Peyer's patch (tissue), 4 donors: ENCODE measurements at places on chromosomes 5 and 9. TPM values are rescaled to one million over a fixed set of nuclear protein-coding genes. Genes with fewer than 3 reads are reported as not detected.
A peak's percentile ranks its signal among the peaks of the same experiment; 100 is the strongest.

GRCh38 chr5:139120521-139120920 is 77.6 kb downstream of the SIL1 start:
- no peak overlapping the region for H3K4me3 ChIP-seq
- H3K36me3 ChIP-seq, result no peaks in the 10 kb centered on the region
- H3K27ac ChIP-seq, result no peak overlapping the region
- no peaks in the 10 kb centered on the region for H3K27me3 ChIP-seq
- DNase-seq, result no peak
- H3K4me1 ChIP-seq, result no peaks in the 10 kb centered on the region

GRCh38 chr9:127215268-127216209 is 49.0 kb upstream of the GARNL3 start:
- H3K36me3 ChIP-seq, result no peaks in the 10 kb centered on the region
- H3K27me3 ChIP-seq, result no peaks in the 10 kb centered on the region
- no peak overlapping the region for H3K27ac ChIP-seq
- no peak overlapping the region for H3K4me3 ChIP-seq
- no peaks in the 10 kb centered on the region for H3K4me1 ChIP-seq
- DNase-seq, result no peak

GRCh38 chr9:134558124-134558905 is 83.3 kb upstream of the COL5A1 start:
- DNase-seq, result peak; percentile 6
- H3K36me3 ChIP-seq, result no peaks in the 10 kb centered on the region
- H3K27me3 ChIP-seq, result no peaks in the 10 kb centered on the region

GRCh38 chr5:176573564-176574296 is 24.6 kb downstream of the CDHR2 start:
- DNase-seq, result peak; percentile 77
- H3K36me3 ChIP-seq, result peaks cover 22% of the 10 kb centered on the region
- H3K27me3 ChIP-seq, result no peaks in the 10 kb centered on the region
- H3K27ac ChIP-seq, result no peak overlapping the region

DNA sequence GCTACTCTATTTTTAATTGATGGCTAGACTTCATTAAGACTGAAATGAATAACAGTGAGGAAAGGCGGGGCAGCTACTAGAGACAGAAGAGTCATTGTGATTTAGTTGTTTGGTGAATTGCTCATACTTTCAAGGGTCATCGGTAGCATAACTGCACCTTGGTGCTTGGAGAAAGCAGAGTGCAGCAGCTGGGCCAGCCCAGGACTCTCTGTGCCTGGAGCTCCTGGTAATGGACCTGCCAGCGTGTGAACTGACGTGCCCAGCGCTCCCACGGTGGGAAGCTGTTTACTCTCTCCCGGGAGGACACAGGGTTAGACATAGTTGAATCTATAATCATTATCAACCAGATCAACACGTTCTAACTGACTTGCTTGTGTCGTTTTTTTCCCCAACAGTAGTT is 42.9 kb downstream of the LURAP1L start:
- H3K27me3 ChIP-seq, result no peaks in the 10 kb centered on the region
- no peaks in the 10 kb centered on the region for H3K36me3 ChIP-seq
- H3K27ac ChIP-seq, result no peak overlapping the region
- no peak overlapping the region for H3K4me3 ChIP-seq
- peak; percentile 88 for DNase-seq

DNA sequence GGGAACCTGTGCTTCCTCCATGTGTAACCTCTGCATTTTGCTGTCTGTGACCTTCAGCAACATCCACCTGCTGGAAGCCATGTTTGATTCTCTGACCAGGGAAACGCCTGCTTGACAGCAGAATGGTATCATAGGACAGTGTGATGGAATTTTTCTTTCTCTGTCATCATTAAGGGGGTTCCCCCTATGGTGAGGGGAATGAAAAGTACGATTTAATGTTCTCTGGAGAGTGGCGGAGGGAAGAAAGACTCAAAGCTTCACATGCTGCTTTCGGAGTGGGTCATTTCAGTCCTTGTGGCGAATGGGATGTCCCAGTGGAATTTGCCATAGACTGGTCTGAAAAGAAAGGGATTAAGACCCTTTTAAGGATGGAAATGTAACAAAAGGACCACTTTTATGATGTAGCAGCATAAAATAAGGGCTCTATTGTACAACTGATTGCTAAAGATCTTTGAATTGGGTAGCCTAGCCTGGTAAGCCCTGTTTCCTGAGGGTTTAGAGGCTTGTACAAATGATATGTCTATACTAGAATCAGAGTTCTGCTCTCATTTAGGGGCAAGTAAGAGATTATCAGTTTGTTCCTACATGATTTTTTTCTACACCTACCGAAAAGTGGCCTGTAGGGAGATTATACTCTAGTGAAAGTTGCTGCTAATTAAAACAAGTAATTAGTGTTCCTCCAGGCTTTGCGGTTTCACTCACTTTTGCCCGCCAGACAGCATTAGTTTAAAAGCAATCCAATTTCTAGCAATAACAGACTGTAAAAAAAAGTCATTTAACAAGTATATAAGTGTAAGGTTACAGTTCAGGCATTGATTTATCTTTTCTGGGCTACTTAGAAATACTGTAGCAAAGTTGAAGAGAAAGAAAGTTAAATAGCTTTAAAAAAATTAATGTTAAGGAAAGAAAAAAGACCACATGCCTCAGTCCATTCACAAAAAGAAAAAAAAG is 904.5 kb downstream of the NR2F1-AS1 start:
- no peak overlapping the region for H3K27ac ChIP-seq
- DNase-seq, result no peak
- no peaks in the 10 kb centered on the region for H3K27me3 ChIP-seq

DNA sequence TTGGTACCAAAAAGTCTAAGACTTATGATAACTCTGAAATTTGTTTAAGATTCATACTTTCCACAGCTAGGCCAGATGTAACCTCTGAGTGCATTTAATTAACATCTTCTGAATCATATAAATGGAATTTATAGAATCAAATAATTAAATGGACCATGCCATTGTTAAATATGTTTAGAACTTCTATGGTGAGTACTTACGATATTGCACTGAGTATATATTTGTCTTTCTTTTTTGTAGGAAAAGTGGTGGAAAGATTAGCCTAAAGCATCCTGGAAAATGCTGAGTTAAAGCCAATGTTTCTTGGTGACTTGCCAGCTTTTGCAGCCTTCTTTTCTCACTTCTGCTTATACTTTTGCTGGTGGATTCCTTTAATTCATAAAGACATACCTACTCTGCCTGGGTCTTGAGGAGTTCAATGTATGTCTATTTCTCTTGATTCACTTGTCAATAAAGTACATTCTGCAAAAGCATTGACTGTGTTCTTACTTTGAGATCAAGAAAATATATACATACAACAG is 11.9 kb downstream of the SPINK6 start:
- no peak overlapping the region for H3K4me3 ChIP-seq
- no peaks in the 10 kb centered on the region for H3K27me3 ChIP-seq
- DNase-seq, result no peak
- H3K36me3 ChIP-seq, result no peaks in the 10 kb centered on the region

- no peaks in the 10 kb centered on the region for H3K4me1 ChIP-seq
- H3K27ac ChIP-seq, result peak overlapping the region; percentile 23
- no peak for DNase-seq
- no peak overlapping the region for H3K4me3 ChIP-seq
- no peaks in the 10 kb centered on the region for H3K27me3 ChIP-seq
Measured at GRCh38 chr5:151677776-151678545, 8.8 kb downstream of the SPARC start.

- no peaks in the 10 kb centered on the region for H3K4me1 ChIP-seq
- no peak overlapping the region for H3K27ac ChIP-seq
- no peak overlapping the region for H3K4me3 ChIP-seq
- H3K36me3 ChIP-seq, result no peaks in the 10 kb centered on the region
- no peak for DNase-seq
Measured at GRCh38 chr9:110543631-110544051, 35.9 kb downstream of the SVEP1 start.

GRCh38 chr5:122871661-122872060 is 26.2 kb downstream of the SNX24 start:
- H3K27me3 ChIP-seq, result no peaks in the 10 kb centered on the region
- no peaks in the 10 kb centered on the region for H3K4me1 ChIP-seq
- no peak overlapping the region for H3K4me3 ChIP-seq
- H3K36me3 ChIP-seq, result no peaks in the 10 kb centered on the region
- DNase-seq, result no peak

Gene ZBTB26
- total RNA-seq, result 18.2 TPM

Gene HEXB
- 99.0 TPM for total RNA-seq
